ENCODE measurements at places on chromosomes 16 and 17. TPM values are rescaled to one million over a fixed set of nuclear protein-coding genes. Genes with fewer than 3 reads are reported as not detected.

Gene COTL1
- 902 TPM for polyA plus RNA-seq

Gene ACSM2A
- not detected for polyA plus RNA-seq

Gene FBXL19
- polyA plus RNA-seq = 24.3 TPM

Gene RNFT1
- 3.0 TPM for polyA plus RNA-seq

All from brain (organoid and tissue), 16 donors.